ENCODE measurements at places on chromosomes 13 and 19.

DNA sequence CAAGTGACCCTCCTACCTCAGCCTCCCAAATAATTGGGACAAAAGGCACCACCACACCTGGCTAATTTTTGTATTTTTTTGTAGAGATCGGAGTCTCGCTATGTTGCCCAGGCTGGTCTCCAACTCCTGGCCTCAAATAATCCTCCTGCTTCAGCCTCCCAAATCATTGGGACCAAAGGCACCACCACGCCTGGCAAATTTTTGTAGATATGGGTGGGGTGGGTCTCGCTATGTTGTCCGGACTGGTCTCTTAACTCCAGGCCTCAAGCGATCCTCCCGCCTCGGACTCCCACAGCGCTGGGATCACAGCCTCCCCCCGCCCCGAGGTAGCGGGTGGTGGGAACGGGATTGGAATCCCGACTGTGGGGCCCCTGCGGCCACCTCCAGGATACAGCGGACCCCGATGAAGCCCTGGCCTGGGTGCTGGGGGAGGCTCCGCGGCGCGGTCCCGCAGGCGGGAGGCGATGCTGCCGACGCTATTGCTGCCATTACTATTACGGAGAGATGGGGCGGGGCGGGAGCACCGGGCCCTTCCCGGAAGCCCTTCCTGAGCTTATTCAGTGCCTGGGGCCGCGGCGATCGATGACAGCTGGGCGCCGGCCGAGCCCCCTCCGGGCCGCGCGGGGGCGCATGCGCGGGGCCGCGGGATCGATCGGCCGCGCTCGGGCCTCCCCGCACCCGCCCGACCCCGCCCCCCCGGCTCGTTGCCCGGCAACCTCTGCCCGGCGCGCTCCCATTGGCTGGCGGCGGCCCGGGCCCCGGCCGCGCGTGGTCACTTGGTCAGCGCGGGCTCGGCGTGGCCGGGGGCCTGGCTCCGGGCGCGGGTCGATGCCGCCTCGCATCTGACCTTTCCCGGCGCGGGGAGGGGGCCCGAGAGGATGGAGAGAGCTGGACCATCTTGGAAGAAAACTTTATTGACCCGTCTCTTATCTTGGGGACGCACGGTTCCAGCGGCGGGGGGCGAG is 27.9 kb upstream of the ONECUT3 start:
- DNase-seq, result peak; percentile 86

GRCh38 chr19:29303069-29303718 is 90.2 kb upstream of the UQCRFS1 start:
- no peak for DNase-seq

- no peak for DNase-seq
These were observed 2.5 kb downstream of the LIG4 start for GRCh38 chr13:108212886-108213285.

DNA sequence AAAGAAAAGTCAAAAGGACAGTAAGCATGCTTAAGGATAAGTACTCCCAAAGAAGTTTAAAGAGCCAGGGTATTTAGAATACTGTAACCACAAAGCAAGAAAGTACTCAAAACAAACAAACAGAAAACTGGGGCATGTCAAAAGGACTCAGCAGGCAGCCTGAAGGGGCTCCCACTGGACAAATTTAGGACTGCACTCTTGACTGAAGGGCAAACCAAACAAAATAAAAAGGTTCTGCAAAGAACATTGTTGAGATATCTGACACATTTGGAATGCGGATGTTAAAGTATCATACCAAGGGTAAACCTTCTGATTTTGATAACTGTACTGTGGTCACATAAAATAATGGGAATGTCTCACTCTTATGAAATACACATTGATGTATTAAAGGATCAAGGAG is 157.4 kb downstream of the TNFSF13B start:
- DNase-seq, result no peak

DNA sequence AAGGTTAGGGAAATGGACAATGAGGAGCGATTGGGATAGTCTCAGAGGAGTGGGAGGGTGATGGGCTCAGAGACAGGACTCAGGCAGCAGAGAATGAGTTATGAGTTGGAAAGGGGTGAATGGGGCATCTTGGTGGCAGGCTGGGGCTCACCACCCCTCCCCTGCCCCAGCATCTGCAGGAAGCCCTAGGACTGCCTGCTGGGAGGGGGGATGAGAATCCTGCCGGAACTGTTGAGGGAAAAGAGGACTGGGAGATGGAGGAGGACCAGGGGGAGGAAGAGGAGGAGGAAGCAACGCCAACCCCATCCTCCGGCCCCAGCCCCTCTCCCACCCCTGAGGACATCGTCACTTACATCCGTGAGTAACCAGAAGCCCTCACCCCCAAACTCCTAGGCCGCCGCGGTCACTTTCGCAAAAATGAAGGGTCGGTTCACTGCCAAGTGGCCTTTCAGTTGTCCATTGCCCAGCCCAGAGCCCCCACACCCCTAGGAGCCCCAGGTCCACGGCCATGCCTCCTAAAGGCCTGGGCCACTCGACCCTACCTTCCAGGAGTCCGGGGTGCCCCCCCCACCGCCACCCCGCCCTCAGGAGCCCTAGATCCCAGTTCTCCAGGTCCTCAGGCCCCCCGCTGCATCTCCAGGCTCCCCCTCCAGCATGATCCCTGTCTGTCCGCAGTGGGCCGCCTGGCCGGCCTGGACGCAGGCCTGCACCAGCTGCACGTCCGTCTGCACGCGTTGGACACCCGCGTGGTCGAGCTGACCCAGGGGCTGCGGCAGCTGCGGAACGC is 764 bp downstream of the CLEC11A start:
- no peak for DNase-seq

DNA sequence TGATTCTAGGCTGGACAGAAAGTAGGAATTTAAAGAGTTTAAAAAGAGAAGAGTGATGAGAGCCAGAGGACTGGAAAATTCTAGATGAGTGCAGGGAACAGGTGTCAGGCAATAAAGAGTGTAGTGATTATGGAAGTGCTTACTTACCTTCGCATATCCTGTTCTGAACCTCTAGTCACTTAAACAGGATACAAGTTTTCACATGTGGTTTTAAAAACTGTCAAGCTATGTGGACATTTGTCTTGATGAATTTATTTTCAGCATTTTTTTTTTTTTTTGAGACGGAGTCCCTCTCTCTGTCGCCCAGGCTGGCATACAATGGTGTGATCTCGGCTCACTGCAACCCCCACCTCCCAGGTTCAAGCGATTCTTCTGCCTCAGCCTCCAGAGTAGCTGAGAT is 34.3 kb upstream of the IL17D start:
- no peak for DNase-seq

- no peak for DNase-seq
These were observed 117.3 kb downstream of the DLEU7 start for GRCh38 chr13:50726164-50726563.

GRCh38 chr13:45838171-45838745 is 13.3 kb downstream of the SIAH3 start:
- no peak for DNase-seq

DNA sequence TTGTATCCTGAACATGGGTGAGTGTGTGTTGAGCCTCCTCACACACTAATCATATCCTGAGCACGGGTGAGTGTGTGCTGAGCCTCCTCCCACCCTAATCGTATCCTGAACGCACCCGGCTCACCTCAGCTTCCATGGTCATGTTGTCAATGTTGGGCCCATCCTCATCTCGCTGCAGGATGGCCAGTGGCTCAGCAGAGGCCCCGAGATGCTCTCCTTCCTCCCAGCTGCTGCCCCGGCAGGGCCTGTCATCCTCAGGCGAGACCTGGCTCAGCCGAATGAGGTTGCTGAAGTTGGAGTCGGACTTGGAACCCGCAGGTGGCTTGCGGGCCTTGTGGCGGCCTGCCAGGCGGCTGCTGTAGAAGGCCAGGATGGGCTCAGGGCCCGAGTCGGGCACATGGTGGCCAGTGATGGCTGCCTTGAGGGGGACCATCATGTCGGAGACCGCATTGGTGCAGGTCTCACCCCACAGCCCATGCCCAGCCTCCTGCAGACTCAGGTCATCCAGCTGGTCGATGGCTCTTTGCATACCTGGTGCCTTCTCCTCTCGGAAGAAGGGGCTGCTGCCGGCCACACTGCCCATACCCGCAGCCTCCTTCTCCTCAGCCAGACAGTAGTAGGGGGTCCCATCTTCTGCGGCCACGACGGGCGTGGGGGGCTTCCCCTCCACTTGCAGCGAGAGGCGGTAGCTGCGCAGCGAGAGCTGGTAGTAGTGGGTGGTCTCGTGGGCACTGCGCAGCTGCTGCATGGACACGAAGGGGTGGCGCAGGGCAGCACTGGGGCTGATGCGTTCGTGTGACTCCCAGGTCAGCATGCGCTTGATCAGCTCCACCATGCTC is 9.6 kb downstream of the HIPK4 start:
- no peak for DNase-seq

DNA sequence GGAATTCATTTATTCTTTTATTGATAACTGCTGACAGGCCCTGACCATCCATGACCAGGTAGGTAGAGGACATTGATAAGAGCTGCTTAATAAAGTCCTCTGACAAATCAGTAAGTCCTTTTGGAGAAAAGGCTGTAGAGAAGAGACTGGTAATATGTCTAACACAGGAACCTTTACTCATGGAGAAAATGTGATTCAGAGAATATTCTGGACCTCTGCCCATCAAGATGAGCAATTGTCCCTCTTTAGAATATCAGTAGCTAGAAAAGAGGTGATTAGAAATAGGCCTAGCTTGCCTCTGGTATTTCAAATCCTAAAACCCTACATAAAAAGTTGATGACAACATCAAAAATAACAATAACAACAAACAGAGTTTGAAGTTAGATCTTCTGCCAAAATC is 642.3 kb downstream of the TBC1D4 start:
- DNase-seq, result no peak

DNA sequence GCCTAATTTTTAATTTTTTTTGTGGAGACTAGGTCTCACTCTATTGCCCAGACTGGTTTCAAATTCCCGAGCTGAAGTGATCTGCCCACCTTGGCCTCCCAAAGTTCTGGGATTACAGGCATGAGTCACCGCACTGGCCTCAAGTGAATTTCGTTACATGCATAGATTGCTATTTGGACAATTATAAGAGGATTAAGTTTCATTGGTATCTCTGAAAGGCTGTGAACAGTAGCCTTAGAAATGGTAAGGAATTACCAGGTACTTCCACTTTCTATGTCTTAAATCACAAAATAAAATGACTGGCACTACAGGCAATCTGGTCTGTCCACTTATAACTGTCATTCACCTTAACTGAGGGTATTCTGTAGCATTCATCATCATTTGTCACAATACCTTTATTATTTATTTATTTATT is 2.9 kb upstream of the CCDC9 start:
- no peak for DNase-seq

GRCh38 chr19:47836038-47836437 is 14.3 kb downstream of the CRX start:
- no peak for DNase-seq

DNA sequence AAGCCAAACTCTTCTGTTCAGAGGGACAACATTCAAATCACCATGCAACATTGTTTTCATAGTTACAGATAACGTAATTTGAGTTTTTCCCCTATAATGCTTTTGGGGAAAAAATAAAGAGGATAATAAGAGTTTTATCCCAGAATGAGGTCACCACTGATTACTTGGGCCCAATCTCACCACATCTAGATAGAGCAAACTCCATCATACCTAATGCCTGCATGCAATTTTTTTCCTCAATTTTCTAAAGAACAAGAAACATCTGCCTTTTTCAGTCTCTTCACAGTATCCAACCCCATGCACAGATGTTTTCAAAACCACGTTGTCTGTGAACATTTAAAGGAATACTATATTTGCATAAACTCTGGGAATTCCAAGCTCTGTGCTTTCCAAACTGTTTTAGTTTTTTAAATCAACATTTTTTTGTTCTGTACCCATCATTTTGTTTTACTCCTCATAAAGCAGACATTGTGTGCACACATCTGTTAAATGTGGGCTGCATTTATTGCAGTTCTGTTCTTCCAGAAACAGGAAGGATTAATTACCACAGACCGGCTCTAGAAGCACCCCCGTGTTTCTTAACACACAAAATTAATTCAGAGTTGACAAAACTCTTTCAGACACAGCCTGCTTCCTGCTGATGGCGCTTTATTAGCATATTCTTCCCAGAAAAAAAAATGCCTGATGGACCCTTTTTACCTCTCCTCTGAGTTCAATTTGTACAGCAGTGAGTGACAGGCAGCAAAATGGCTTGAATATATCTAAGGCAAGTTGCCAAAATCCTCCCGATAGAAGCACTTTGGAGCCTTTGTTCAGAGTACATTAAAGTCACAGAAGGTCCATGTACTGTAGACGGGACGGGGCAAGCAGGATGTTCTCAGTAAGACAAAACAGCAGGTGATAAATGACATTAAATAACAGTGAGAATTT is 1171.9 kb downstream of the EFNB2 start:
- DNase-seq, result no peak
